Stomach (tissue), 19 donors: ENCODE measurements at places on chromosomes 6 and 20.

- H3K36me3 ChIP-seq: no peaks in the 10 kb centered on the region
- peak overlapping the region; percentile 88 for H3K27ac ChIP-seq
- peaks cover 41% of the 10 kb centered on the region for H3K4me1 ChIP-seq
- H3K4me3 ChIP-seq: peak overlapping the region; percentile 54
- peaks cover 99% of the 10 kb centered on the region for H3K27me3 ChIP-seq
Measured at GRCh38 chr20:22575087-22575721, 9.2 kb downstream of the FOXA2 start.

GRCh38 chr20:51687108-51687507, 81.1 kb downstream of the ATP9A start:
- peaks cover 47% of the 10 kb centered on the region for H3K36me3 ChIP-seq
- H3K27me3 ChIP-seq: no peaks in the 10 kb centered on the region
- no peak overlapping the region for H3K4me3 ChIP-seq
- H3K27ac ChIP-seq: no peak overlapping the region

DNA sequence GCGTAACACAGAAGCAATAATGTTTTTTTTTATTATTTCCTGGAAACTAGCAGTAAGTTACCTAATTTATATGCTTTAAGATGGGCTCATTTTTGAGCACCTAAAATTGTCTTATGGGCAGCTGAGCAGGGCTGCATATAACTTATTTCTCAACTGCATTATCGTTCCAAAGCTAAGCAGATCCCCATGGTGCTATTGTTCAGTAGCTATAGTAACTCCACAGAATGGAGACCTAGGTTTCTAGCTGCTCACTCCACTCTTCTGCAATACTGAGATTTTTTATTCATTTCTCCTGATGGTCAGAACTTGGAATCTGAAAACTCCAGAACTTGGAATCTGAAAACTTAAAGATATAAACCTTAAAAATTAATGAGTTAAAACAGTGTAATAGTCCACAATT, 18.7 kb downstream of the CRISP1 start:
- H3K36me3 ChIP-seq: no peaks in the 10 kb centered on the region
- H3K4me1 ChIP-seq: no peaks in the 10 kb centered on the region
- no peak for DNase-seq
- no peak overlapping the region for H3K27ac ChIP-seq
- H3K4me3 ChIP-seq: no peak overlapping the region

DNA sequence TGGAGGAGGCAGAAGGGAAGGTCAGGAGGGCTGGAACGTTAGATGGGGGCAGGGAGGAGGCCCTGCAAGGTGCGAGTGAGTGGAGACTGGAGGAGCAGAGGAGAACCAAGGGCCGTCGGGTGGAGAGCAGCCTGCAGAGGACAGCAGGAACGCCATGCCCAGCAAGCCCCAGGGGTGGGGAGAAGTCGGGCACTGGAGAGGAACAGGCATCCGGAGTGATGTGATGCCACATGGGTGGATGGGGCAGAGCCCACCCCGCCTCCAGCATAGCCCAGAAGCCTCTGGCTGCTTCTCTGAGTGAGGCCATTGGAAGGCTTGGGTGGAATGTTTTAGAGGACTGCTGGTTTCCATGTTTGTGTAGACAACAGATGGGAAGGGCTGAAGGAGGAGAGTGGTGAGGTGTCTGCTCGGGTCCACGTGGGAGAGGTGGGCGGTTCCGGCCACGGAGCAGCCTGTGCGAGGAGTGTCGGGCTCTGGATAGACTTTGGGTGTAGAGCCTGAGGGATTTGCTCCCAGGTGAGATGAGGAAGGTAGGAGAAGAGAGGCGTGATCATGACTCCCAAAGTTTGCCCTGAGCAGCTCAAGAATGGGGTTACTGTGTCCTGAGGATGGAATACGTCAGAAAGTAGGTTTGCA, 221.4 kb downstream of the SMOC2 start:
- no peak for DNase-seq
- H3K27me3 ChIP-seq: no peaks in the 10 kb centered on the region
- no peak overlapping the region for H3K4me3 ChIP-seq

DNA sequence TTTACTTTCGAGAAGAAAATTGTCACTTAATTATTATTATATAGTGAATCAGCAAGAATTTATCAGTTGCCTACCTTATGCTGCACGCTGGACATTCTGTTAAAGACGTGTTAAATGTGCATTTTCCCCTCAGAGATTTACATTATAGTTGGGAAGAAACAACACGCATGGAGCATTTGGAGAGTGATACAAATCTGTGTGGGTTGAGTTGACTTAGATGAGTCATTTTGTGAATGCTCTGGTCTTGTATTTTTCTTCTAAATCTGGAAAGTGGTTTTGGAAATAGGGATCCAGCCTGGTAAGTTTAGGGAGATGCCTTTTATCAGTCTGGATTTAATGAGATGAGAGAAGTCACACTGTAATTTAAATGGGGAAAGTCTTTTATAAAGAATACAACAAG, 24.0 kb upstream of the SMIM26 start:
- no peak overlapping the region for H3K4me3 ChIP-seq
- H3K27ac ChIP-seq: no peak overlapping the region
- H3K4me1 ChIP-seq: peaks cover 3% of the 10 kb centered on the region
- DNase-seq: no peak
- H3K36me3 ChIP-seq: peaks cover 99% of the 10 kb centered on the region

DNA sequence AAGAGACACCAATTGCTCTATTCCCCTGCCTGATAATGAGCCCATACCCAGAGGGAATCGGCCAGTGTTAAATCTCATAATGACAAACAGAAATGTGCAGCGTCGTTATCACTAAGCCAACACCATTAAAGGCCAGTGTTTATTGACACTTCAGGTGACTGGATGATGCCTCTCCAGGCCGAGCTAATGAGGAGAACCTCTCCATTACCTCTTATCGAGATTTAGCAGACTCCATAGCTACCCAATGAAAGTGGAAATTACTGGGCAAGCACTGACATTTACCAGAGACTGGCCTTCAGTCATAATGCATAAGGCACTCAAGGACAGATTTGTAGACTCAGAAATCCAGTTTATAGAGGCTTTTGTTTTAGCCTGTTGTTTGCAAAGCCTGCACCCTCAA, 669.5 kb downstream of the MAFB start:
- no peaks in the 10 kb centered on the region for H3K36me3 ChIP-seq
- no peaks in the 10 kb centered on the region for H3K27me3 ChIP-seq
- peak; percentile 46 for DNase-seq
- no peaks in the 10 kb centered on the region for H3K4me1 ChIP-seq
- no peak overlapping the region for H3K27ac ChIP-seq
- H3K4me3 ChIP-seq: no peak overlapping the region

GRCh38 chr20:11378252-11378651, 539.4 kb upstream of the BTBD3 start:
- no peak overlapping the region for H3K4me3 ChIP-seq
- H3K36me3 ChIP-seq: no peaks in the 10 kb centered on the region
- no peak for DNase-seq
- H3K27ac ChIP-seq: no peak overlapping the region
- no peaks in the 10 kb centered on the region for H3K4me1 ChIP-seq

DNA sequence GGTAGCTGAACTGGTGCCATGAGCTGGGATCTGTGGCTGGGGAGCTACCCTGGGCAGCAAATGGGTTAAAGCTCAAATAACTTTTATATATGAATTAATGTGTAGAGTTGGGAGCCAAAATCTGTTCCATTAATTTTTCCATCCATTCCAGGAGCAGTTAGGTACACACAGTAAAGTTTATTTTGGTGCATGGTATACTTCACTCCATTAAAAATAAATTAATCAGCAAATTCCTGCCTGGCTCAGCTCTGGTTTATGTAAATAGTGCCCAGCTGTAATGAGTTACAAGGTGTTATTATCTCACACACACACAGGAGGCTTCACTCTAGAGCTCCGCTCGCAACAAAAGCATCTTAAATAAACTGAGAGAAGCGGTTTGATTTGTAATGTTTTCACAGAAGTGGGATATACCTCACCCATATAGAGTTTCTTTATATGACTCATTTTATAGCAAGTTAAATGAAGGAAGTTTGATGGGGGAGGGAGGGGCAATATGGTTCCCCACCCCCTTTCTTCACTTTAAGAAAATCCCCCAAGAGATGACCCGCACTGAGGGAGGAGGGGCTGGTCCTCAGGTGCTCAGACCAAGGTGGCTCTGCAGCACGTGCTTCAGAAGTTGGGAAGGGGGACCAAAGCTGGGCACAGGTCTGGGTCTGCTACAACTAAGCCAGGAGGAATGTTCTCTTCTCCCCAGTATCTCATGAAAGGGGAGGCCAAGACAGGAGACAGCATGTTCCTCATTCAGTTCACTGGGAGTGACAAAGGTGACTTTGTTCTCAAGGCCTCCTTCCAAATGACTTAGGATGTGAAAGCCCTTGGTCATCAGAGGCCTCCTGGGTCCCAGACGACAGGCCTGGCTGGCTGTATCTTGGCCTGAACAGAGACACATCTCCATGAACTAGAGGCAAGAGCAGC, 10.5 kb upstream of the FAM83C start:
- no peak overlapping the region for H3K4me3 ChIP-seq
- no peak for DNase-seq
- H3K27ac ChIP-seq: no peak overlapping the region
- H3K27me3 ChIP-seq: no peaks in the 10 kb centered on the region
- H3K4me1 ChIP-seq: peaks cover 30% of the 10 kb centered on the region

DNA sequence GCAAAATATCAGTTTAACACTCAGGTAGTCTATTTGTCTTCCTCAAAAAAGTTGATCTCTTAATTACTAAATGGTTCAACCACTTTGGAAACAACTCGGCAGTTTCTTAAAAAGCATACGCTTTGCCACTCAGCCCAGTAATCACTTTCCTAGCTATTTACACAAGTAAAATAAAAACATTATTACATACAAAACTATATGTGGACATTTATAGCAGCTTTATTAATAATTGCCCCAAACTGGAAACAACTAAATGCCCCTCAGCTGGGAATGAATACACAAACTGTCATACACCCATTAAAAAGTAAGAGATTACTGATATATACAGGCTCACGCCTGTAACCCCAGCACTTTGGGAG, 7.4 kb downstream of the EEF1A1 start:
- DNase-seq: no peak
- H3K27ac ChIP-seq: no peak overlapping the region
- peaks cover 29% of the 10 kb centered on the region for H3K4me1 ChIP-seq
- H3K4me3 ChIP-seq: no peak overlapping the region

- H3K36me3 ChIP-seq: no peaks in the 10 kb centered on the region
- H3K4me1 ChIP-seq: no peaks in the 10 kb centered on the region
- no peak overlapping the region for H3K27ac ChIP-seq
- H3K27me3 ChIP-seq: no peaks in the 10 kb centered on the region
Measured at GRCh38 chr6:52108128-52108527, 20.7 kb upstream of the PKHD1 start.

DNA sequence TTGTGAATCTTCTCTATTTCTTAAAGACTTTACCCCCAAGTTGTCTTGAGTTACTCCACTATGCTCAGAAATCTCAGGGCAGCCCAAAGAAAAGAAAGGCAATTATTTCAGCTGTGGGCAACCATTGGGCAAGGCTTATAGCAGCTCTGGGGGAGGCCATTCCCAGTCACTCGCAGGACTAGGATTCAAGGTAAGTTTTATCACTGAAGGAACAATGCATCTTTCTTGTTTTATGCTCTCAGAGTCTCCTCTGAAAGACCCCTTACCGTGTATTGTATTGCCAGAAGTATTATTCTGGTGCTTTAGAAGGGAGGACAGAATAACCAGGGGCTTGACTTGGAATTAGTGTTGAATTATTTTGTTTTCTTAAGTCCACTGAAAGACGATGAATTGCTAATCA, 586.3 kb upstream of the MAP3K7 start:
- no peak for DNase-seq
- no peak overlapping the region for H3K27ac ChIP-seq
- H3K4me1 ChIP-seq: no peaks in the 10 kb centered on the region
- H3K36me3 ChIP-seq: no peaks in the 10 kb centered on the region
- no peak overlapping the region for H3K4me3 ChIP-seq

- no peak overlapping the region for H3K27ac ChIP-seq
- peaks cover 12% of the 10 kb centered on the region for H3K27me3 ChIP-seq
- no peaks in the 10 kb centered on the region for H3K36me3 ChIP-seq
- H3K4me3 ChIP-seq: peak overlapping the region; percentile 33
- no peak for DNase-seq
- peaks cover 12% of the 10 kb centered on the region for H3K4me1 ChIP-seq
Measured at GRCh38 chr20:5315807-5316187, 957 bp downstream of the PROKR2 start.

- no peaks in the 10 kb centered on the region for H3K27me3 ChIP-seq
- no peak overlapping the region for H3K4me3 ChIP-seq
- H3K4me1 ChIP-seq: no peaks in the 10 kb centered on the region
- DNase-seq: no peak
- no peaks in the 10 kb centered on the region for H3K36me3 ChIP-seq
Measured at GRCh38 chr6:119552021-119552420, 202.5 kb upstream of the MAN1A1 start.

DNA sequence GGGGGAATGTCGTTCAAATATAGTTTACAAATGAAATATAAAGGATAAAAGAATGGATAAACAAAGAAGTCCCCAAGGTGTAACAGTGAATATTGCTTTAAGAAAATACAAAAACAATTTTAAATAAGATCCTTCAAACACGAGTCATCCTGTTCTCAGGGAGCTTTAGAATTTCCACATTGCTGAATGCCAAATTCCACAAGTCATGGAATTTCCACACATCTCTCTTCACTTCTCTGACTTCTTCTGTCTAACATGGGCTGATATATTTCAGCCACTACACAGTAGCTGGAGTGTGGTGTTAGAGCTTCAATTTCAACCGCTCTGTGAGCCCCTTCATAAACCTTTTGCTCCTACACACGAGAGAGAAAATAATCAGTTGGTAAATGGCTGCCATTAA, 28.0 kb downstream of the IL22RA2 start:
- no peaks in the 10 kb centered on the region for H3K36me3 ChIP-seq
- no peak for DNase-seq
- H3K4me3 ChIP-seq: no peak overlapping the region
